ENCODE measurements at places on chromosomes 5 and 9. TPM values are rescaled to one million over a fixed set of nuclear protein-coding genes. Genes with fewer than 3 reads are reported as not detected.

SPATA31C1 gene
- total RNA-seq, result not detected

TMEFF1 gene
- 1.1 TPM for total RNA-seq

DMRT3 gene
- not detected for total RNA-seq

PCDHA9 gene
- not detected for total RNA-seq

NTRK2 gene
- total RNA-seq, result 1.6 TPM

CDC14B gene
- total RNA-seq, result 6.5 TPM

FYB1 gene
- 66.4 TPM for total RNA-seq

GPBP1 gene
- 87.4 TPM for total RNA-seq

HRH2 gene
- 34.3 TPM for total RNA-seq

ZNF883 gene
- total RNA-seq, result 0.16 TPM

ROR2 gene
- not detected for total RNA-seq

MAMDC4 gene
- 19.0 TPM for total RNA-seq

CATSPER3 gene
- total RNA-seq, result 0.34 TPM

DAB2IP gene
- not detected for total RNA-seq

KIF24 gene
- total RNA-seq, result 4.8 TPM
